ENCODE measurements at places on chromosomes 1 and 21.
A peak's percentile ranks its signal among the peaks of the same experiment; 100 is the strongest.

DNA sequence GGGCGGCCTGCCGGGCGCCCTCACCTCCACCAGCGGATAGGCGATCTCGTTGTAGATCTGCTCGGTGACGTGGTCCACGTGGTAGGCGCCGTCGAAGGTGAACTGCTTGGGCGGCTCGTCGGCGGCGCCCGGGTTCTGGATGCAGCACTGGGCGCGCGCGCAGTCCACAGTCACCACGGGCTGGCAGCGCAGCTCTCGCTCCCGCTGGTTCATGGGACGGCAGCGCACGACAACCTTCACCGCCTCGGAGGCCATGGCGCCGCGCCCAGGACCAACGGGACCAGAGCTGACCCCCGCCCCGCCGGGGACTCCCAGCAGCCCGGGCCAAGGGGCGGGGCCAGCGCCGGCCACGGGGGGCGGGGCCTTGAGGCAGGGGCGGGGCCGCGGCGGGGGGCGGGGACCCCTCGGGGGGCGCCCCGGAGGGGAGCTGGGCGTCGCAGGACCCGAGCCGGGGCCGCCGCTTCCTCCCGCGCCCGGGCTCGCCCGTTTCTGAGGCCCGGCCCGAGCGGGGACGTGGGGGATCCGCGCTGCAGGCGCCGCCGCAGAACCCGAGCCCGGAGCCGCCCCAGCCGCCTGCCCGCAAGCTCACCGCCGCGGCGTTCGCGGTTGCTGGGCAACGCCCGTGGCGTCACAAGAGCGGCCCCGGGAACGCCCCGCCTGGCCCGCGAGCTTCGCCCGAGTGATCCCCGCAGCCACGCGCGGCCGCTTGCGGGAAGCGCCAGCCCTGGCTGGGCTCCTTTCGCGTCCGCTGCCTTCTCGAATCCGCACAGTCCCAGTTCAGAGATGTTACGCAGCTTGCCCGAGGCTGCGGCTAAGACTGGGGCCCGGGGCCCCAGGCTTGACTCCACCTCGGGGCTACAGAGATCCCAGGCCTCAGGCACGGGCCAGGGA is at the start of gene KIF17:
TSS of gene KIF17 (minus strand) at position 556 of the 891 bp plus-strand sequence. CDS start at position 255, 301 bp downstream.
- peak; percentile 69 for DNase-seq

DNA sequence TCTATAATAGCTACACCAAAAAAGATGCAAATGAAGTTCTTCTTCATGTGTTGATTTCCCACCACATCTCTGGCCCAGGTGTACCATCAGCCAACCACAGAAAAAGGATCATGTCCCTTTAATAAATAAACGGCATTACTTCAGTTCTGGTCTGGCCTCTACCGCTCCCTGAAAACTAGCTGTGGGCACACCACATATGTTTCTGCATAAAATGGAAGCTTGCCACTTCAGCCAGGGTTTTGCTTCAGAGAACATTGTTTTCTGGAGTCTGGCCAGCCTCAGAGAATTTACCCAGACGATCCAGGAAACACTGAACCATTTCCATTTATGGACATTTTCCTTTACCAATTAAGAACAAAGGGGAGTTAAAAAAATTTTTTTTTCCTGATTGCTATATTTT is 5.8 kb upstream of the LAMC2 start:
- DNase-seq: no peak

DNA sequence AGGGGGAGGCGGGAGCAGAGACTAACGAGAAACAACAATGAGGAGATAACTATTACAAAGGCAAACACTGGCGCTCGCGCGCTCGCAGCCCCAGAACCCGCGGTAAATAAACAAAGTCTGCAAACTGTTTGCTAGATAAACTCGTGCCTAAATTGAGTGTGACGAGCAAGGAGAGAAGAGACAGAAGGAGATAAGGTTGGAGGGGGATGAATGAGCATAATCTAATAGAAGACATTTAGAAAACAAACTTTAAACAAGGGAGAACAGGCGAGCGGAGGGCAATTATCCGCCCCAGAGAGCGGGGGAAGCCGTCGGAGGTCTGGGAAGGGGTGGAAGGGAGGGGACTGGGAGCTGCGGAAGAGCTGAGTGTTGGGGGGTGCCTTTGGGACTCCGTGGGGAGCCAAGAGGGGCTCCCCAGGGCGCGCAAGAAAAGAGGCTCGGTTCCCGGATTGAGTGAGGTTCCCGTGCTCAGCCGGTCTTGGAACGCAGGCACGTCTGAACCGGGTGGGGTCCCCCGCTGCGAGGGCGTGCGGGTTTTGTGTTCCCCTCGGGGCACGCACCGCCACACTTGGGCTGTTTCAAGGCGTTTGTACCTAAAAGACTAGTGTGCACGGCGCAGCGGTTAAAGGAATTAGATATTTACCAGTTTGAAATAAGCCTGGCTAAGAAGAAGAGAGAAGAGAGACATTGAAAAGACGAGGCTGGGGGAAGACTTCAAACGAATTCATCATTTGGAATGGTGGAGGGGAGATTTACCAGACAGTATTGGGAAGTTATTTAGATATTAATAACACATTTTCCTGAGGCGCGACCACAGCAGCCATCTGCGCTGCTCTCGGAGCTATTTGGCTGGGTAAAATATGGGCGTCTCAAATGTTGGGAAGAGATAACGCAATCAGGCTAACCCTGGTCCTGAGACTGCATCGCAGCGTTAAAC is 10.6 kb downstream of the PAX7 start:
- DNase-seq: no peak

DNA sequence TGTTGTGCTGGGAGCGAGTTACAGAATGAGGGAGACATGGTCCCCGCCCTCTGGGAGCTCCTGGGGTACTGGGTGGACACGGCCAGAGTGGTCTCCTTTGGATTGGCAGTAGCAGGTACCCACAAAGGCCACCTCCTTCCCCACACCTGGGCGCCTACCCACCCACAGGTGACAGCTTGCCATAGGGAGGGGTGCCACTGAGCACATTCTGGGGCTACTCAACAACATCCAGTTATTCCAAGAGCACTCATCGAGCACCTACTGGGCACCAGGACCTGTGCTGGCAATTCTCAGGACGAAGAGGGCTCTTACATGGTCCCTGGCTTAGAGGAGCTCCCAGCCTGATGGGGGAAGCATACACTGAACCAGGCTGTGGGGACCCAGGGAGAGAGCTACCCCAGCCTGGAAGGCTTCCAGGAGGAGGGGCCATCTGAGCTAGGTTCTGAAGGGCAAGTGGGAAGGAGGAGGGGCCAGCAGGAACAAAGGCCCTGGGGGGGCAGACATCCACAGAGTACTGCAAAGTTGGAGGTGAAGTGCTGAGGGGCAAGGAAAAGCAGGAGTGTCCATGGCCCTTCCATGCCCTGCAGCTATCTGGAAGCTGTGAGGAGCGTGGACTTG is 22.0 kb downstream of the MRPL37 start:
- DNase-seq: no peak

GRCh38 chr1:150142083-150142482 is 7.6 kb upstream of the PLEKHO1 start:
- DNase-seq: no peak

- no peak for DNase-seq
These were observed 226.9 kb upstream of the TMPRSS15 start for GRCh38 chr21:18630446-18630845.

DNA sequence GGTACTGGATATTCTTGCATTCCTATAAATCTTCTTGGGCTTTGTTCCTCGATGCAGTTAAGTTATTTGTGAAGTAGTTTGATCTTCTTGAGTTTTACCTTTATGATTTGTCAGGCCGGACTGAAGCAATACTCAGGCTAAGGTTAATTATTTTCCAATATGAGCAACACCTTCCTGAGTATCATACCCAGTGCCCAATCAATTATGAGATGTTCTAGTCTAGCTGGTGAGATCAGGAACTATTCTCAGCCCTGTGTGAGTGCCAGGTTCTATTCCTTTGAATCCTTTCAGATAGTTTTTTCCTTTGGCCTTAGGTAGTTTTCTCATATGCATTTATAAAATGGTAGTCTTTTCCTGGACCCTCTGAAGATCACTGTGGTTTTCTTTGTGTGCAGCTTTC is 92.5 kb downstream of the SCMH1 start:
- no peak for DNase-seq

DNA sequence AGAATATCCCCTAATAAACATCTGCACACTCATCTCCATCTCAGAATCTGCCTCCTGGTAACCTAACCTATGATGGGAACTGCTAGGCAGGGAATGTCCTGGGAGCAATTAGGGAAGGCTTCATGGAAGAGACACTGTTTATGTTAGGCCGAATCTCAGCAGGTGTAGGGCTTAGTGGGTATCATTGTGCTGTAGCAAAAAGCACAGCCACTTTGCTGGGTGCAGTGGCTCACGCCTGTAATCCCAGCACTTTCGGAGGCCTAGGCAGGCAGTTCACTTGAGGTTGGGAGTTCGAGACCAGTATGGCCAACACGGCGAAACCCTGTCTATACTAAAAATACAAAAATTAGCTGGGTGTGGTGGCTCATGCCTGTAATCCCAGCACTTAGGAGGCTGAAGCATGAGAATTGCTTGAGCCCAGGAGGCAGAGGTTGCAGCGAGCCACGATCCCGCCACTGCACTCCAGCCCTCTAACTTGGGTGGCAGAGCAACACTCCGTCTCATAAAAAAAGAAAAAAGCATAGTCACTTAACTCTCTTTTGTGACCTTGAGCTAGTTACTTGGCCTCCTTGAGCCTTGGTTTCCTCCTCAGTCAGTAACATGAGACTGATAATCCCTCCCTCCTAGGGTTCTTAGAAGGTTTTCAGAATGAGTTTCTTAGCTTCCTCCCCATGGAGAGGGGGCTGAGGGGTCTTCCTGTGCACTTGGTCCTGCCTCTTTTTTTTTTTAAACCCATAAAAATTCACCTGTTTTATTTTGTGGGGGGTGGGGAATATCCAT is 3.5 kb downstream of the RAB42 start:
- DNase-seq: no peak

- DNase-seq: no peak
These were observed 89.4 kb downstream of the PAPPA2 start for GRCh38 chr1:176552217-176552991.

GRCh38 chr1:16120940-16121410 is 34.9 kb downstream of the EPHA2 start:
- no peak for DNase-seq

DNA sequence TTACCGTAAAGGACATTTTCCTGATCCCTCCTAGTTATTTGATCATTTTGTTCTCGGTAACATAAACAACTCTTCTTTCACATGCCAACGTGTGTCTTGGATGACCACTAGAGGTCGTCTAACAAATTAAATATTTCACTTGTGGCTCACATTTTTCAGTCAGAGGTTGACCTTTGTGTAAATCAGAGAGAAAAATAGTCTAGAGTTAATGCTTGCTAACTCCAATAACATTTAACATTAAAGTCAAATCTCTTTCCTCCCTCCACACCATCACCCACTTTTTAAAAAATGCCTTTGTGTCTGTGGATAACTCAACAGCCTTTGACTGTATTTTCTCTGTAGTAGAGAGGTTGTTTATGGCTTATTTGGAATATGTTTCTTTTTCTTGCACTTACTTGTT is 220.5 kb upstream of the B3GALT2 start:
- DNase-seq: no peak

DNA sequence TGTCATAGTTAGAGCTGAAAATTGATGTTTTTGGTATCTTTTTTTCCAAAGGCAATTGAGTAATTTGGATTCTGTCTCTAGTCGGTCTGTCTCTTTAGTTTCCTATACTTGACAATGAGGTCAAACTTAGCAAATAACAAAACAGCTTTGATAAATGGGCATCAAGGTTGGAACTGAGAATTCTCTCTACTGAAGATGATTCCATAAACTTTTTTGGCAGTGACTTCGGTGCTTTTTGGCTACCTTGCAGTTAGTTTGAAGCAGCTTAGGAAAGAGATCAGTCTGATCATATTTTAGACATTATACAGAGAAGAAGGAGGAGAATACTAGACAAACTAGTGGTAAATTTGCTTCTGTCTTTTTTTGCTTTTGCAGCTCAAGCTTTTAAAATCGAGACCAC is 559 bp downstream of the VCAM1 start:
- DNase-seq: no peak

DNA sequence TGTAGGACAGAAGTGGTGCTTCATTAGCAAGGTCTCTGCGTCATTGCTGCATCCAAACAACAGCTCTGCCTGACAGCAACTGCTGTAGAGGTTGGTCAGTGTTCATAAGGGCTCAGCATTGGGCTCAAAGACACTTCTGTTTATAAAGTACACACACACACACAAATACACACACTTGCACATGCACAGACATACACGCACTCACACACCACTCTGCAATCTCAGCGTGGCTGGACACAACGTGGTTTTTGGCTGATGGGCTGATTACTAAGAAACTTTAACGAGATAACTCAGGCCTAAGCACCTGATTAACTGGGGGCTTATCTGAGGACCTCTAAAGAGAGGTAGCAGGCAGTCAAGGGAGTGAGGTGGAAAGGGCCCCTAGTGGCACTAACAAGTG is 20.4 kb downstream of the CAMK1G start:
- DNase-seq: no peak

GRCh38 chr1:168213349-168213748 is 12.5 kb upstream of the SFT2D2 start:
- DNase-seq: no peak

DNA sequence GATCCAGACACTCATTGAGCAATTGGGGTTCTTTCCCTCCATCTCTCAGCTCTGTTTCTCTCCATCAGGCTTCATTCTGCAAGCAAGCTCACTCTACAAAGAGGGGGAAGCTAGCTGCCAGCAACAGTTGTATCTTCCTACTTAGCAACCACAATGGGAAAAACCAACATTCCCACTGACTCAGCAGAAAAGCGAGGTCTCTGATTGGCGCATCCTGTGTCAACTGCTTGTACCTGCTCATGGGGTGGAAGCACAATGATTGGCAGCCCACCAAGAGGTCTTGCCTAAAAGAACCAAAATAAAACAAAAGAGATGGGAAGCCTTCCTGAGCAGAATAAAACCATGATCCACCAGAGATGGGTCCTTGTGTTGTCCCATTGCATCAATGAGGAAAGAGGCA is 4.0 kb upstream of the CDA start:
- DNase-seq: no peak

GRCh38 chr1:83929184-83929583 is 69.7 kb downstream of the TTLL7 start:
- DNase-seq: no peak

GRCh38 chr1:71088645-71089287 is 7.9 kb upstream of the ZRANB2 start:
- no peak for DNase-seq

DNA sequence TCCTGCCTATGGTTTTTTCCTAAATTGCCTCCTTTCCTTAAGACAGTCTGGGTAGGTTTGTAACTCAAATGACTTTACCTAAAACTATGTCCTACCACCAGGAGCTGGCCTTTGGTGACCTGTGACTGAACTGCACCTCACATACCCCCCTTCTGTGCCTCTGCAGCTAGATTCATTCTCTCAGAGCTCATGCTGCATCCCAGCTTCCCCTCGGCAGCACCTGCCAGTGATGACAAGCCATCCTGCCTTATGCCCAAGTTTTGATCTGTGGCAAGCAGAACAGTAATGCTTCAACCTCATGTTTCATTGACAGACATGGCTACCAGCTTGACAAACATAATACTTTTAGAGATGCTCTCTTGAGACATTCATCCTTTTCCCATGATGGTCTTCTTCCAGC is 141.9 kb downstream of the TSEN15 start:
- no peak for DNase-seq

- DNase-seq: no peak
These were observed 8.0 kb upstream of the TMEM61 start for GRCh38 chr1:54972436-54972835.

All from activated naive CD8-positive, alpha-beta T cell treated with anti-CD3 and anti-CD28 coated beads for 36 hours (primary cell).